ENCODE measurements at places on chromosomes 5 and 9.

- DNase-seq = no peak
Observed at GRCh38 chr5:135364421-135365262, 34.4 kb downstream of the MACROH2A1 start.

- DNase-seq = no peak
Observed at GRCh38 chr5:123802298-123802951, 290.4 kb downstream of the CSNK1G3 start.

- no peak for DNase-seq
Observed at GRCh38 chr9:99134893-99135341, 30.0 kb downstream of the TGFBR1 start.

GRCh38 chr9:129178568-129179382, 714 bp upstream of the IER5L start:
- DNase-seq = no peak

DNA sequence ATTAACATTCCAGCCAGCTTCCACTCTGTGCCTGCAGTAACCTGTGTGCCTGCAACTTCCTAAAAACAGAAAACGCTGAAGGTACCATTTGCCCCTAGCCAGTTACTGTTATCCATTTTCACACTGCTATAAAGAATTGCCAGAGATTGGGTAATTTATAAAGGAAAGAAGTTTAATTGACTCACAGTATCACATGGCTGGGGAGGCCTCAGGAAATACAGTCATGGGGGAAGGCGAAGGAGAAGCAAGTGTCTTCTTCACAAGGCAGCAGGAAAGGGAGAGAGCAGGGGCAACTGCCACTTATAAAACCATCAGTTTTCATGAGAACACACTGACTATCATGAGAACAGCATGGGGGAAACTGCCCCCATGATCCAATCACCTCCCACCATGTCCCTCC, 31.2 kb downstream of the PTCD2 start:
- no peak for DNase-seq

DNA sequence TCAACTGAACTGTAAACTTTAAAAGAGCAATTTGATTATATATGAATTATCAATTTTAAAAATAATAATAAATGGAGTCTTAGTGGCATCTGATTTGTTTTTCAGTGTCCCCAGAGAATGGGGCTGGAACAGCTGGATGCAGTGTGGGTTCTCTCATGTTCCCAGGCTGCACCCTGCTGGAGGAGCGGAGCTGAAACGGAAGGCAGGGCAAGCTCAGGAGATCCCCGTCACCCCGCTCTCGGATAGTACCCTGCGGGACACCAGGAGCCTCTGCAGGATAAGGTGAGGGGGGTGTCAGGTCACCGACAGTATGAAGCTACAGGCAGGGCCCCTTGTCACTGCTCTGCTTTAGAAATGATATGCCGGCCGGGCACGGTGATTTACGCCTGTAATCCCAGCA, 57.3 kb downstream of the S1PR3 start:
- no peak for DNase-seq

Data from psoas muscle (tissue), 8 donors.